A549 treated with Mapracorat at 1 μM for 4 hours (cell line): ENCODE measurements at places on chromosomes 12 and 14. TPM values are rescaled to one million over a fixed set of nuclear protein-coding genes. Genes with fewer than 3 reads are reported as not detected.

The SPTB gene
- 1.4 to 1.9 TPM (median 1.5 TPM) in 5 replicates for total RNA-seq

The DEPDC4 gene
- 0.85 to 1.8 TPM (median 1.5 TPM) in 5 replicates for total RNA-seq

The ADCY4 gene
- not detected in 5 replicates for total RNA-seq

The RNF212B gene
- total RNA-seq, result not detected in 5 replicates

The C14orf180 gene
- not detected in 5 replicates for total RNA-seq
